Astrocyte (in vitro differentiated cells and primary cell): ENCODE measurements at places on chromosomes 5 and 9. TPM values are rescaled to one million over a fixed set of nuclear protein-coding genes. Genes with fewer than 3 reads are reported as not detected.

GRCh38 chr5:31343946-31344345, 150.5 kb downstream of the CDH6 start:
- H3K27me3 ChIP-seq: no peaks in the 10 kb centered on the region
- no peak overlapping the region for H3K4me3 ChIP-seq
- no peak overlapping the region for H3K27ac ChIP-seq
- no peaks in the 10 kb centered on the region for H3K4me1 ChIP-seq
- DNase-seq: no peak

GRCh38 chr5:143016777-143017516, 246.8 kb downstream of the ARHGAP26 start:
- no peaks in the 10 kb centered on the region for H3K27me3 ChIP-seq
- H3K4me3 ChIP-seq: no peak overlapping the region
- no peaks in the 10 kb centered on the region for H3K36me3 ChIP-seq
- no peak overlapping the region for H3K27ac ChIP-seq

- H3K4me1 ChIP-seq: peaks cover 45% of the 10 kb centered on the region
- no peaks in the 10 kb centered on the region for H3K36me3 ChIP-seq
- peak; percentile 20 for DNase-seq
Observed at GRCh38 chr9:91162784-91163443, 198.8 kb downstream of the AUH start.

- no peak overlapping the region for H3K4me3 ChIP-seq
- no peak for DNase-seq
- H3K27ac ChIP-seq: no peak overlapping the region
- H3K27me3 ChIP-seq: no peaks in the 10 kb centered on the region
- H3K36me3 ChIP-seq: no peaks in the 10 kb centered on the region
Observed at GRCh38 chr5:168941901-168942300, 359.0 kb downstream of the SLIT3 start.

DNA sequence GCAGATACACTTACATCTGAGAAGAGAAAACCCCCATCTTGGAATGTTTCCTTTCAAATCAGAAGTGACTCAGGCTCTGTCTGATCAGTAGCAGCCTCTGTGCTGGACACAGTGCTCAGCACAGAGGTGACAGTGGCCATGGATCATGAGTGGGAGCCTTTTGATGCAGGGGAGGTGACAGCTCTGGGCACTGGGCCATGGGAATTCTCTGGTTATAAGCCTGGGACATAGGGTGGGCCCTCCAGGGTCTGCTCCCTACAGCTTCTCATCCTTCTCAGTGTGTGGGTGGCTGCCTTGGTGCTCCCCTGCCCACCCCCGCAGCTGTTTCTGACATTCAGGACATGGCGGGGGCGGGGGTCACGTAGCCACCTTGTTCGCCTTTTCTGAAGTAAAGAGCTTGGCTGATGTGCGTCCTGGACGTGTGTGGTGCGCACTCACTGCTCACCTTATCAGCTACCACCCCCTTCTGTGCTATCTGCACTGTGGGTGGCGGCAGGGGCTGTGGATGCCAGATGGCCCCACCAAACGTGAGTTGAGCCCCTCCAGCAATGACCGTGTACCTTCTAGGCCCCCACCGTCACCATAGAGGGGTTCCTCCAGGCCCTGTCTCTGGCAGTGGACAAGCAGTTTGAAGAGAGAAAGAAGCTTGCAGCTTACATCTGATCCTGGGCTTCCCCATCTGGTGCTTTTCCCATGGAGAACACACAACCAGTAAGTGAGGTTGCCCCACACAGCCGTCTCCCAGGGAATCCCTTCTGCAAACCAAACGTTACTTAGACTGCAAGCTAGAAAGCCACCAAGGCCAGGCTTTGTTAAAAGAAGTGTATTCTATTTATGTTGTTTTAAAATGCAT, 24.0 kb downstream of the TRIP13 start:
- no peak overlapping the region for H3K4me3 ChIP-seq
- peaks cover 11% of the 10 kb centered on the region for H3K36me3 ChIP-seq
- H3K27ac ChIP-seq: no peak overlapping the region
- DNase-seq: no peak
- peaks cover 3% of the 10 kb centered on the region for H3K27me3 ChIP-seq
- peaks cover 16% of the 10 kb centered on the region for H3K4me1 ChIP-seq

GRCh38 chr5:150847334-150847695, 994 bp downstream of the IRGM start:
- H3K4me1 ChIP-seq: no peaks in the 10 kb centered on the region
- no peak for DNase-seq
- no peak overlapping the region for H3K27ac ChIP-seq
- H3K36me3 ChIP-seq: no peaks in the 10 kb centered on the region

DNA sequence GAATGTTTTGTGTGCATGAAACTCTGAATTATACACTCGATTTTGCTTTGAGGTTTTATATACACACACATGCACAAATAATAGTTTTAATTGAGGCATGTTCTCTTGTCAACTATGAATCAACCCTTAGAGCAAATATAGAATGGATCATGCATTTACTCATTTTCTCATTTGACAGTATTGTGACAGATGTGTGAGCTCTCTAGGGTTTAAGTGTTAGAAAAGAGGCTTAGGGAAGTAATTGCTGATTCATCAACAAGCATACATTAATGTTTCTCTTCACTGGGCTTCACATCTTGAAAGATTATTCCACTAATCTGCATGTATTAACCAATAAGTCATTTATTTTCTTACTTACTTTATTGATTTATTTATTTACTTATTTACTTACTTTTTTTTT, 1356.8 kb upstream of the ACO1 start:
- H3K27me3 ChIP-seq: no peaks in the 10 kb centered on the region
- no peak overlapping the region for H3K4me3 ChIP-seq

- H3K4me3 ChIP-seq: no peak overlapping the region
- H3K36me3 ChIP-seq: no peaks in the 10 kb centered on the region
- DNase-seq: no peak
- no peaks in the 10 kb centered on the region for H3K27me3 ChIP-seq
- H3K4me1 ChIP-seq: no peaks in the 10 kb centered on the region
Observed at GRCh38 chr9:30075451-30076199, 2308.8 kb upstream of the ACO1 start.

DNA sequence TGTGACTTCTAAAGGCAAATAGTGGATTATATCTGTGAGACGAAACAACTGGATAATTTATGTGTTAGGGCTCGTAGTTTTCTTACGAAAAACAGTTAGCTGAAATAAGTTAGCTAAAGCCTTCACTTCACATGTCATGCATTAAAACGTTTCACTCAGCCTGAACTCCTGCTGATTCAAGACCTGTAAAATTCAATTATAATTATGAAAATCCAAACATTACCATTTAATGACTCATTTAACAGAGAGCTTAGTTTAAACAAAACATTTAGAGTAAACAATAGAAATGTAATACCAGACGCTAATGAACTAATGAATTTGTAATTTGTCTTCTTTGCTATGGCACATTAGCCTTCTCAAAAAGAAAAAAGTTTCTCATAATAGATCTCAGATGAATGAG, 1.7 kb downstream of the TAL2 start:
- DNase-seq: no peak
- H3K27ac ChIP-seq: no peak overlapping the region
- no peaks in the 10 kb centered on the region for H3K27me3 ChIP-seq
- no peaks in the 10 kb centered on the region for H3K4me1 ChIP-seq
- H3K4me3 ChIP-seq: no peak overlapping the region
- H3K36me3 ChIP-seq: no peaks in the 10 kb centered on the region

GRCh38 chr9:112581469-112582176, 95.0 kb downstream of the KIAA1958 start:
- H3K27ac ChIP-seq: no peak overlapping the region
- no peaks in the 10 kb centered on the region for H3K27me3 ChIP-seq
- no peaks in the 10 kb centered on the region for H3K4me1 ChIP-seq
- no peak overlapping the region for H3K4me3 ChIP-seq
- H3K36me3 ChIP-seq: no peaks in the 10 kb centered on the region

DNA sequence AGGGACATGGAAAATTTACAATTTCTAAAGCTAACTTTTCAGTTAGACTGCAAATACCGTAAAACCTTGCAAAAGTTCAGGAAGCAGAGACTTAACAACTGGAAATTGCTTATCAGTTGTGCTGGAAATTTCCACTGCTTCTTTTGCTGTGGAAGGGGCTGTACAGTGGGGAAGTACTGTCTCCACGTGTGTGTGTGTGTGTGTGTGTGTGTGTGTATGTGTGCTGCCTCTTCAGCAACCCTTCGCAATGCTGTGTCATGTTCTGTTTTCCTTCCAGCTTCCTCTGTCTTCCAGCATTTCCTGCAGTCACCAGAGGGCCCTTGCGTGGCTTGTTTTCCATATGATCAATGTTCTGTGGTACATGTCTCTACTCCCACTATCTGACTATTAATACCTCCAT, 87.5 kb upstream of the RANBP3L start:
- no peak for DNase-seq
- H3K27me3 ChIP-seq: no peaks in the 10 kb centered on the region
- no peaks in the 10 kb centered on the region for H3K4me1 ChIP-seq
- H3K27ac ChIP-seq: no peak overlapping the region

GRCh38 chr5:95398989-95399388, 7.8 kb downstream of the FAM81B start:
- no peaks in the 10 kb centered on the region for H3K27me3 ChIP-seq
- H3K36me3 ChIP-seq: no peaks in the 10 kb centered on the region
- no peak overlapping the region for H3K4me3 ChIP-seq
- H3K4me1 ChIP-seq: no peaks in the 10 kb centered on the region

GRCh38 chr5:34603378-34603777, 52.8 kb upstream of the RAI14 start:
- no peak for DNase-seq
- H3K36me3 ChIP-seq: no peaks in the 10 kb centered on the region
- peaks cover 17% of the 10 kb centered on the region for H3K4me1 ChIP-seq
- H3K27ac ChIP-seq: no peak overlapping the region
- no peaks in the 10 kb centered on the region for H3K27me3 ChIP-seq

DNA sequence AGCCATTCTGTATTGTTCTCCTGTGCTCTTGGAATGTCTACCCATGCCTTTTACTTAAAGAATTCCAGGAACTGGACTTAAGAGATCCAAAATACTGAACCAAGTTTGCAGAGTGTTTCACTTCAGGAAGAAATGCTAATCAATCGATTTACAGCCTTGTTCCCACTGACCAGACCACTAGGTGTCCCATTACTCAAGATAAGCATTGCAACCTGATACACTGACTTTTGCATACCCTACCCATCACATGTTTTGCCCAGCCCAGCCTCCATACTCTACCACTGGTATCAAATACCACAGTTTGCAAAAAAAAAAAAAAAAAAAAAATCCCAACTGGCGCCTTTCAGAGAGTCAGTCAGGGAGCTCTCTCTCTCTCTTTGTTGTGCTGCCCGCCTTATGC, 550.8 kb downstream of the CDH9 start:
- no peak overlapping the region for H3K4me3 ChIP-seq
- DNase-seq: no peak
- H3K27ac ChIP-seq: no peak overlapping the region
- no peaks in the 10 kb centered on the region for H3K27me3 ChIP-seq
- no peaks in the 10 kb centered on the region for H3K36me3 ChIP-seq
- no peaks in the 10 kb centered on the region for H3K4me1 ChIP-seq

DNA sequence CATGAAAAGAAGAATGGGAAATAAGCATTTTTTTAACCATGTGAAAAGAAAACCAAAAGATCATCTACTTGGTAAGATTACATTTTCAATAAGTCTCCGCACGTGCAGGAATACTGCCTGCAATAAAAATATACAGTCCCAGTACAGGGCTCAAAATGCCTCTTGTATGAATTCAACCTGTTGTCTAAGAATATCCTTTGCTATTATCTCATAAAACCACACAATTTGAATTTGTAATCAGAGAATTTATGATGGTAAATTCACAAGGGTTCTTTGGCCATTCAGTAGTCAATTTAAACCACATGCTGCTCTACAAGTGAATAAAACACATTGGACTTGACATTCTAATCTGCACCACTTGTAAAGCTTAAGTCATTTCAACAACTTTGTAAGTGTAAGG, 46.6 kb downstream of the ST8SIA4 start:
- DNase-seq: no peak
- H3K4me1 ChIP-seq: no peaks in the 10 kb centered on the region
- no peaks in the 10 kb centered on the region for H3K27me3 ChIP-seq
- no peak overlapping the region for H3K4me3 ChIP-seq

- no peak overlapping the region for H3K27ac ChIP-seq
- no peaks in the 10 kb centered on the region for H3K4me1 ChIP-seq
- DNase-seq: no peak
- no peaks in the 10 kb centered on the region for H3K36me3 ChIP-seq
- no peaks in the 10 kb centered on the region for H3K27me3 ChIP-seq
Observed at GRCh38 chr9:116873937-116874914, 187.1 kb downstream of the TRIM32 start.

GRCh38 chr9:128193469-128194096, 2.2 kb upstream of the CIZ1 start:
- H3K4me3 ChIP-seq: no peak overlapping the region
- no peaks in the 10 kb centered on the region for H3K27me3 ChIP-seq
- H3K36me3 ChIP-seq: peaks cover 9% of the 10 kb centered on the region
- H3K27ac ChIP-seq: no peak overlapping the region
- H3K4me1 ChIP-seq: peaks cover 12% of the 10 kb centered on the region

GRCh38 chr5:107203243-107203642, 467.5 kb downstream of the EFNA5 start:
- H3K4me3 ChIP-seq: no peak overlapping the region
- H3K4me1 ChIP-seq: no peaks in the 10 kb centered on the region
- H3K27ac ChIP-seq: no peak overlapping the region
- DNase-seq: no peak
- no peaks in the 10 kb centered on the region for H3K27me3 ChIP-seq
- no peaks in the 10 kb centered on the region for H3K36me3 ChIP-seq

GRCh38 chr5:53326424-53327153, 153.8 kb upstream of the FST start:
- no peaks in the 10 kb centered on the region for H3K27me3 ChIP-seq
- no peak for DNase-seq
- no peak overlapping the region for H3K4me3 ChIP-seq

GIN1 gene
- total RNA-seq: 5.1 and 5.4 TPM in 2 replicates

MRRF gene
- total RNA-seq: 24.0 and 24.1 TPM in 2 replicates

DEPDC1B gene
- total RNA-seq: 1.4 and 2.2 TPM in 2 replicates

PNPLA7 gene
- total RNA-seq: 2.6 and 2.9 TPM in 2 replicates

PITX1 gene
- total RNA-seq: 0.52 TPM in 1 of 2 replicates, not detected in the other

ADRB2 gene
- 0.62 and 0.64 TPM in 2 replicates for total RNA-seq

SLC36A2 gene
- not detected in 2 replicates for total RNA-seq

ARL10 gene
- 13.2 and 14.3 TPM in 2 replicates for total RNA-seq

GFI1B gene
- total RNA-seq: not detected in 2 replicates

PCDHA10 gene
- total RNA-seq: 15.5 and 16.0 TPM in 2 replicates

CCDC171 gene
- 1.2 and 2.0 TPM in 2 replicates for total RNA-seq

ZNF367 gene
- 0.41 and 0.89 TPM in 2 replicates for total RNA-seq

SPOCK1 gene
- 53.5 and 71.0 TPM in 2 replicates for total RNA-seq

GABRA6 gene
- not detected in 2 replicates for total RNA-seq

PCDHB4 gene
- total RNA-seq: 1.0 and 1.1 TPM in 2 replicates
